ENCODE measurements at places on chromosomes 2 and 18. TPM values are rescaled to one million over a fixed set of nuclear protein-coding genes. Genes with fewer than 3 reads are reported as not detected.

Gene GFPT1
- polyA plus RNA-seq: 19.7 TPM

Gene STK36
- 102 TPM for polyA plus RNA-seq

Gene CYS1
- polyA plus RNA-seq: 0.04 TPM

Gene RBM45
- polyA plus RNA-seq: 4.2 TPM

Gene POTEI
- 0.33 TPM for polyA plus RNA-seq

Gene OBSL1
- 229 TPM for polyA plus RNA-seq

Gene CPO
- 0.07 TPM for polyA plus RNA-seq

Gene LRP1B
- not detected for polyA plus RNA-seq

Gene KIF5C
- polyA plus RNA-seq: 0.20 TPM

Gene B3GNT7
- 0.12 TPM for polyA plus RNA-seq

Gene LIMS1
- 35.5 TPM for polyA plus RNA-seq

Gene FAM110C
- 3.5 TPM for polyA plus RNA-seq

Gene ERFE
- polyA plus RNA-seq: 0.09 TPM

Gene STAT1
- polyA plus RNA-seq: 21.8 TPM

Gene TCF7L1
- polyA plus RNA-seq: 0.15 TPM

Gene AMER3
- polyA plus RNA-seq: not detected

Gene MC4R
- polyA plus RNA-seq: not detected

All from HepG2 (cell line).